A549 treated with AZD2906 at 1 μM for 4 hours (cell line): ENCODE measurements at places on chromosomes 1 and 21. TPM values are rescaled to one million over a fixed set of nuclear protein-coding genes. Genes with fewer than 3 reads are reported as not detected.

Gene OR2T35
- not detected in 5 replicates for total RNA-seq

Gene TSPAN1
- total RNA-seq, result 1.5 to 3.8 TPM (median 2.6 TPM) in 5 replicates

Gene C1orf87
- not detected in 5 replicates for total RNA-seq

Gene SPATA21
- total RNA-seq, result 0.03 to 0.09 TPM (median 0.05 TPM) in 5 replicates

Gene CYP2J2
- 0.03 to 0.11 TPM (median 0.06 TPM) in 4 of 5 replicates, not detected in the other for total RNA-seq

Gene AGT
- 0.04 to 0.15 TPM (median 0.10 TPM) in 5 replicates for total RNA-seq
